Vagina (tissue), 2 donors: ENCODE measurements at places on chromosomes 6 and 20. TPM values are rescaled to one million over a fixed set of nuclear protein-coding genes. Genes with fewer than 3 reads are reported as not detected.

DNA sequence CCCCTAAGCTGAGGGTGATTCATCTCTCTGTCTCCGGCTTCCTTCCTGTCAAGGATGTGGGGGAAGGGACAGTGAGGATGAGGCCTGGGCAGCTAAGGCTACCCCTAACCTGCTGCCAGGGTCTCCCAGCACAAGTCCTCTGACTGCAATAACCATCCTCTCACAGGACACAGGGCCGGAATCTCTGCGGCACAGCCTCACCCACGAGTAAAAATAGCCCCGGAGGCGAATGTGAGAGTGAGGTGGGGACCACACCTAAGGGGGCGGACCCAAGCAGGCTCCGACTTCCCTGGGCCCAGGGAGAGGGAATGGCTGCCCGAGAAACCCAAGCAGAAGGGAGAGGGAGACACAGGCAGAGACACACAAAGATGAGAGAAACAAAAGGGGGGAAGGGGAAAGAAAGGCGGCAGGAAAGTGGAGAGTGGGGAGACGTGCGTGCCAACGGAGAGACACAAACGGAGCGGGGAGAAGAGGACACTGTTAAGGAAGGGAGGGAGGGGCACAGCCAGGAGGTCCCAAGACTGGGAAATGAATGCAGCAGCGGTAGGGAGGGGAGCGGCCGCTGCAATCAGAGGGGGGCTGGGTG lies 1.4 kb downstream of the CLIC1 start:
- DNase-seq = no peak

DNA sequence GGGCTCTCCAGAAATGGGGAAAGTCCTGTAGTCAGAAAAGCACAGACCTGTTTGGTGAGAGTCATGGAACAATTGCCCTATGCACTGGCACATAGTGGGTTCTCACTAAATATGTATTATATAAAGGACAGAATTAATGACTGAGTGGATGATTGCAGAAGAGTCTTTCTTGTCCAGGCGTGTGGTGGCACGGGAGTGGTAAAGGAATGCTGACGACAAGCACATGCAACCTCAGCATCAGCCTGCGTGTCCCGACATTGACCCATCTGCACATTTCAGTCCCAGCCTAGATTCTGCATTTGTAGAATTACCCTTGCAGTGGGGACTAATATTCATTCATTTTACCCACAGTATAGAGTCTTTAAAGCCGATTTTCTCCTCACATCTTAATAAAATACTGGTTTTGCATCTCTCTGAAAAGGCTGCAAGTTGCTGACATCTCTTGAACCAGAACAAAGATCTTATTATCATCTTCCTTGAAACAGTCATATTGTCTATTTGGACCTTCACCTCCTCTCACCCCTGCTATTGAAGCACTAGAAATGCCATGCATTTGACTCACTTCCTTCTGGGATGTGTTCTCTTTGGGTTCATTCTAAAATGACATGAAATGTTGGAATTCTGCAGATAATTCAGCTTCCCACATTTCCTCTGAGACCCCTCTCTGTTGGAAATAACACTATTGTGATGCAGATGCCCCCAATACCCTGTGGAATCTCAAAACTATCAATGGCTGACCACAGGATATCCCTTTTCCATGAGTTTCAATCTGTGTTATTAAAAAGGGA lies 883.6 kb upstream of the FLRT3 start:
- DNase-seq = no peak

GRCh38 chr6:56642366-56643261 lies at the start of gene DST:
Gene DST, minus strand, starts transcription at chr6:56642889.
- no peak for DNase-seq

GRCh38 chr6:129844118-129844891 lies 16.8 kb downstream of the TMEM244 start:
- DNase-seq = no peak

DNA sequence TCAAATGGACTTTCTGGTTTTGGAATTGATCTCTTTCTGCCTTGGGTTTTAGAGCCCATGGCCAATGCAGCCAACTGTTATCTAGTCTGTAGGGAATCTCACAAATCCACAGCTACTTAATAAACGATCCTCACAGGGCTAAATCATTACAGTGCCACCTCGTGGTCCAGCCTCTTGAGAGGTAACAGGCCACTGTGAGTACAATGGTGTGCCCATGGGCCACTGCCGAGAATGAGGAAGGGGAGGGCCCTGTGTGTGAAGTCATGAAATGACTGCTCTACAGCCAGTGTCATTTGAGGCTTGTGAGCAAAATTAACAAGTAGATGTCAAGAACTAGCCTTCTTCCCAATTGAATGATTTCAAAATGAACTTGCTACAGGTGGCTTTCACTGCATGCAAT lies 54.3 kb upstream of the GMPR start:
- DNase-seq = no peak

DNA sequence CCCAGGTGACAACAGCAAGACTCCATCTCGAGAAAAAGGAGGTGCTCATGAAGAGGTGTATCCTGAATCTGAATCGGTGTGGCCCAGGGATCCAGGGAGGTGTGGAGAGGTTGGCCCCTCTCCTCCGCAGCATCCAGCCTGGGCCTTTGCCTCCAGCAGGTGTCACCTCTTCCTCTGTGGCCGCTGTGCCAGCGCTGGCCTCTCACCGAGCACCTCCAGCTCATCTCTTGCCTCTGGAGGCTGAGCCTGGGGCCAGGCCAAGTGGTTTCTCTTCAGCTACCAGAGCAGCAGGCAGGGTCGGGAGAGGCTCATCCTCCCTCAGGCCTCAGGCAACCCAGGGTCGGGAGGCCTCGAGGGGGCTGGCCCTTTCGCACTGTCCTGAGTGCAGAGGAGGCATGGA lies 1.2 kb upstream of the COL20A1 start:
- no peak for DNase-seq

- no peak for DNase-seq
Observed at GRCh38 chr6:47478233-47479139, 897 bp downstream of the CD2AP start.

GRCh38 chr6:166584853-166585429 lies 1.5 kb downstream of the RAMACL start:
- DNase-seq = no peak

TRDN gene
- total RNA-seq = not detected

KIAA1755 gene
- total RNA-seq = 2.7 TPM

PTK6 gene
- total RNA-seq = 25.8 TPM

ZNF334 gene
- total RNA-seq = 5.4 TPM
